ENCODE measurements at places on chromosomes 6 and 20.

DNA sequence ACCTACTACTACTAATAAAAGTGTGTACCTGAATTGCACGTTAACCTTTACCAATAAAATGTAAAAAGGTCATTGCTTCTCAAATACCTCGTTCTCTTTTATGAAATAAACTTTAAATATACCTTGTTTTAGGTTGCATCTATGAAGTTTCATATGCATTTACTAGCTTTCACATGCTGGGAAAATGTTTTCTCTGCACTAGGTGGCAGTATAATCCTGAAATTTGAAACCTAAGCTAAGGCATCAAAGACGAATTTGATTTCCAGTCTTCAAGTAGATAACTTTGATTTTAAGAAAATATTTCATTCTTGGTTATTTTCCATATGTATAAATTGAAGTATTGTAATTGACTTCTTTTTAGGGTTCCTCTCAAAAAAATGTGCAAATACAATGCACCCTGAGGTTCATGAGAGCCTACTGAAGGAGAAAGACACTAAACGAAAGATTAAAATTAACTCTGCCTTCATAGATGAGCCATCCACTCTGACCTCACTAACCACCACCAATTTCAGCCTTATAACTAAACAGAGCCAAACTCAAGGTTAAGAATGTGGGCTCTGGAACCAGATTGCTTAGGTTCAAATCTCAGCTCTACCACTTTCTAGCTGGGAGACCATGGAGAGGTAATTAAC lies 7.3 kb upstream of the COL9A1 start:
- no peak for DNase-seq

GRCh38 chr20:62339647-62340062 lies 27.5 kb downstream of the LAMA5 start:
- DNase-seq, result peak; percentile 73

GRCh38 chr6:40349123-40349900 lies 237.9 kb downstream of the LRFN2 start:
- no peak for DNase-seq

DNA sequence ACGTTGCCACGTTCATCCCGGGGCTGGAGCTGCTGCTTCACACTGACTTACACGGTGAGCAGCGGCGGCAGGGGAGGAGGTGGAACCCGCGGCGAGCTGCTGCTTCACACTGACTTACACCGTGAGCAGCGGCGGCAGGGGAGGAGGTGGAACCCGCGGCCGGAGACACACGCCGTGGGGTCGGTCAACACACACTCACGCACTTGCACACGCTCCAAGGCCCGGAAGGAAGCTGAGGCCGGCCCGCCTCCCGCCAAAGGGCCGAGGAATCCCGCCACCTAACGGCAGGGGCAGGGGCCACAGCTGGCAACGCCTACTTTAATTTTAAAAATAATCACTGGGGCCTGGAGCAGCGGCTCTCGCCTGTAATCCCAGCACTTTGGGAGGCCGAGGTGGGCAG lies 94.4 kb upstream of the FOXC1 start:
- no peak for DNase-seq

GRCh38 chr6:4466261-4466660 lies 309.9 kb upstream of the CDYL start:
- DNase-seq, result no peak

- no peak for DNase-seq
These were observed 363.8 kb downstream of the PRKN start for GRCh38 chr6:162363757-162364156.

DNA sequence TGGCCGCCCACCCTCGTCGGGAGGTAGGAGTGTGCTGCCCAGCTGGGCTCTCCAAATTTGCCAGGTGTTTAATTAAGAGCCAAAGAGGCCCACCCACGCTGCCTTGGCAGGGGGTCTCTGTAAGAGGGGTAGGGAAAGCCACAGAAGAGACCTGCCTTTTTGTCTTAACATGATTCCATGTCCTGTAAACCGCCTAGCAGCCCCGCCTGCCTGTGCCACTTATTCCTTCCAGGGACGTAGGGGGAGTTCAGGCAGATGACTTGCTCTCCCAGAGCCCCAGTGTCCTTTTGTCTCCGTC lies 2.1 kb downstream of the FAM210B start:
- DNase-seq, result no peak

DNA sequence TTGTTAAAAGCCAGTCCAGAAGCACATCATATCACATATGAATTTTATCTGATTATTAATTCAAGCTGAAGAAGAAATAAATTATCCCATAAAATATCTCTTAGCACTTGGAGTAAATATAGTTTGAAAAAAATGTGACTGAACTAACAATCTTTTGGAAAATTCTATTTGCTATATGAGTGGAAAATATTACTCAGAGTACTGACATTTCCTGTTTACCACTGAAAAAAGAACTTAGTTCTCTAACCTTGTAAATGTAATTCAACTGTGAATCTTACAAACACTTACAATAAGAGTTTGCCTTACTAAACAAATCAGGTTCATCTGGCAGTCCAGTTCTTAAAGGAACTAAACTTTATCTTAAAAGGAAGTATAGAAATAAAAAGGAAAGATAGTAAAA lies 44.2 kb downstream of the MOXD1 start:
- no peak for DNase-seq

DNA sequence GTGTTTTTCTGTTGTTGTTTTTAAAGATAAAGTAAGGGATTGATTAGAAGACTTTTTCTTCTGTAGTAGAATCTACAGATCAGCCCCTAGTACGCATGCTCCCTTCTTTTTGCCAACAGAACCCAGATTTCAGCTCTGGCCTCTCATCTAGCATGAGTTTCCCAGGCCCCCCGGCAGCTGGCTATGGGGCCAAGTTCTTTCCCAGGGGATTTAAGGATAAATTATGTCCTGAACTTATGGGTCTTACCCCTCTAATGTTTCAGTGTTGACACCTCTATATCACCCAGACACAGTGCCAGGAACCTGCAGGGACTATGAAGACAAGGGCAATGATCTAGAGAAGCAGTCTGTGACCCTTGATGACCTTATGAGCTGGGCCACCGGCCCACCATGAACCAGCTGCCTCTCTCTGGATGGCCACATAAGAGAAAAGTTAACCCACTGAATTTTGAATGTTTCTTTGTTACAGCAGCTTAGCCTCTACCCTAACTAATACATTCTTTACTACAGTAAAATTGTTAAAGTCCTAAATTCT lies 150.5 kb downstream of the UNC5CL start:
- no peak for DNase-seq

DNA sequence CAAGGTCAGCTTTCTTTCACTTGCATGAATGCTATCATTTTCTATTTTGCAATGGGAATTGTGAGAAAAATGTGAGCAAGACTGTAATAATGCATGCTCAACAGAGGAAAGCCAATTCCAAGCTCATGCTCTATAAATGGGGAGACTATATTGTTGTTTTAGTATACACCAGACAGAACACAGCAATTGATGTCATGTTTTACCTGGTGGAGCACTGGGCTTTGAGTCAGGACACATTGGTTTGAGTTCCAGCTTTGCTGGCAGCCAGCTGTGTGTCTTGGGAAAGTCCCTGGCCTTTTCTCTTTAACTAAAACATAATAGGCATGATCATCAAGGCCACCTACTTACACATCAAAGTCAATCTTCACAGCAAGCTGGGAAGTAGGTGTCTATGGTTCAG lies 83.3 kb downstream of the FOXA2 start:
- DNase-seq, result no peak
